Stimulated activated CD8-positive, alpha-beta memory T cell treated with anti-CD3 and anti-CD28 coated beads, Interleukin-4, amount 100 ng/mL, for 4 hours (primary cell): ENCODE measurements at places on chromosomes 5 and 9.

DNA sequence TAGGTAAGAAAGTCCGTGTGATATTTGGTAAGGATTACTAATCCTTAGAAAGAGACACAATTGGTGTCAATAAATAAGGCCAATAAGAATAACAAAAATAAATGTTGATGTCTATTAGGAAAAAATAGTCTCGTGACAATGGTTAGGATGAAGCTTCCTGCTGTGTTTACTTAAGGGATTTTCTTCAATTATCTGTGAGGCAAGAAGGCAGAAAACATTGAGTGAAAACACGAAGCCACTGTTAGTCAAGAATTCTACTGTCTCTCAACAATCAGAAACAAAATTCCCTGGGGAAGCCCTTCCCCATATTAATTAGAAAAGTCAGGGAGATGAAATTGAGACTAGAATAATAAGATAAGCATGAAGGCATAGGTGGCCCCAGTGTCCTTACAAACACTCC lies 149.0 kb downstream of the SYK start:
- no peak for DNase-seq

DNA sequence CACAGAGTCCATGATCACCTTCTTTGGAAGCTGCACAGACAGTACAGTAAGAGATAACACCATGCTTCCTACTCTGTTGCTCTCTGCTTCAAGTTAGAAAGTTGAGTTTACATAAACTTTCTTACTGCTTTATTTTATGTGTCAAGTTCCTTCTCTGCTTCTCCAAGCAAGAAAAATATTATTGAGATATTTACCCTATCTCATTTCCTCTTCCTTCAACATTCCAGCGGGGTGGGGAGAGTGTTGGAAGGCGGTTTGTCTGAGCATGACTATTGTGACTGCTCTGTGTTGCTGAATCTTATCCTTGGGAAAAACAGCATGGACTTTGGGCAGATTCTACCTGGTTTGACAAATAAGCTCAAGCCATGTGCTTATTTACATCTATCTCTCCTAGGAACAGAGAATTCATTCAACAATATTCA lies 66.9 kb upstream of the EPB41L4A start:
- DNase-seq: no peak

- DNase-seq: no peak
These were observed 20.0 kb downstream of the PIP5K1B start for GRCh38 chr9:68725070-68725469.

DNA sequence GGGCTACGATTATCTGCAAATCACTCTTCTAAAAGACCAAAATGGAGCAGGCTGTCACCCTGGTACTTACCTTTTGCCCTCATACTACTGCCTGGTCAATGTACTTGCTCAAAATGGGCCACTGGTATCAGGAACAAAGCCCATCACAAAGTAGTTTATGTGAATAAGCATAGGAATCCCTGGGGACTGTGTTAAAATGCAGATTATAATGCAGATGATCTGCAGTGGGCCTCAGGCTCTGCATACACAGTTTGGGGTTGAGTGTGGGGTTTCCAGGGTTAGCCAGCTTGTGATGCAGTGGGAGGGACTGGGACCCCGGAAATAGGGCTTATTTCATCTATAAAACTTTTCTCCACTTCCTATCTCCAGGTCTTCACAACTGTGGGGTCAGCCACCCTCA lies 173.1 kb downstream of the HSD17B3 start:
- no peak for DNase-seq

GRCh38 chr5:34047774-34048572 lies 5.0 kb upstream of the C1QTNF3 start:
- DNase-seq: no peak

DNA sequence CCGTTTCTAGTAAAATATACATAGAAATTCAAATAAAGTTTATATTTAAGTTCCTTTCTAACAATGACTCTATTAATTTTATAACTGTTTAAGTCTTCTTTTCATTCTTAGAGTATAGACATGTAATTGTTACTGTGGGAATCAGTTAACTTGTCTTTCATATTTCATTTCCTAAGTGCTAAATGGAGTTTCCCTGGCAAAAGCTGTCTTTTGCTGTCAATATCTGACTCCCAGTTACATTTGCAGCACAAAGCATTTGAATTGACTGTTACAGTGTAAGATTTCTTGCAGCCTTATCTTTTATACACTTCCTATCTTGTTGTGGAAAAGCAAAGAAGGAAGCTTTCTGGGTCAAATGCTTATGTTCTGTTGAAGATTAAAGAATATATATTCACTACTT lies 1026.3 kb downstream of the CDH9 start:
- no peak for DNase-seq

- DNase-seq: no peak
These were observed 6.6 kb downstream of the FBP1 start for GRCh38 chr9:94632737-94633136.

DNA sequence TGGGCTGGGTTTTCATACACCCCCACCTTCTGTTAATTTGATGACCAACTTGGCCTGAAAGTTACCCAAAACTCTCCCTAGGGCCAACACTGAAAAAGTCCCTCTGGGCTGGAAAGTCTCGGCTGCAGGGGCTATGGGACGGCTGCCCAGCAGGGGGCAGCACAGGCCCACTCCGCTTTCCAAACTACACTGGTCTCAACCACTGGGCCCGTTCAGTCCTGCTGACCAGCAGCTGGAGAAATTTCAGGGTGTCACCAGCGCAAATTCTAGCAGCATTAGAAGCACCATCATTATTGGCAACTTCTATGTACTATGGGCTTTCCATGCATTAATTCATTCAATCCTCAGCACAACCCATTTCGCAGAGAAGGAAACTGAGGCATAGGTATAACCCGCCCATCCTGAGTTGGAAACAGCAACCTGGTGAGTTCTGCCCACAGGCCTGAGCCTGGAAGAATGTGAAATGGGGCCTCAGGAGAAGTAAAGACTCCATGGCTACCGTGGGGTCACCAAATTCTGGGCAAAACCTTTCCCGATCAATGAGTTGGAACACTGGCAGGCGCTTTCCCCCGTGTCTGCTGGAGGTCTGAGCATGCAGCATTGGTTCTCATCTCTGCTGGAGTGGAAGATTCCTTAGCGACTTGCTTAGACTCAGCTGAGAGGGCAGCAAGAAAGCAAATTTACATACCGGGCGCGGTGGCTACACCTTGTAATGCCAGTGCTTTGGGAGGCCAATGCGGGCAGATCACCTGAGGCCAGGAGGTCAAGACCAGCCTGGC lies 9.7 kb downstream of the ORM2 start:
- no peak for DNase-seq

DNA sequence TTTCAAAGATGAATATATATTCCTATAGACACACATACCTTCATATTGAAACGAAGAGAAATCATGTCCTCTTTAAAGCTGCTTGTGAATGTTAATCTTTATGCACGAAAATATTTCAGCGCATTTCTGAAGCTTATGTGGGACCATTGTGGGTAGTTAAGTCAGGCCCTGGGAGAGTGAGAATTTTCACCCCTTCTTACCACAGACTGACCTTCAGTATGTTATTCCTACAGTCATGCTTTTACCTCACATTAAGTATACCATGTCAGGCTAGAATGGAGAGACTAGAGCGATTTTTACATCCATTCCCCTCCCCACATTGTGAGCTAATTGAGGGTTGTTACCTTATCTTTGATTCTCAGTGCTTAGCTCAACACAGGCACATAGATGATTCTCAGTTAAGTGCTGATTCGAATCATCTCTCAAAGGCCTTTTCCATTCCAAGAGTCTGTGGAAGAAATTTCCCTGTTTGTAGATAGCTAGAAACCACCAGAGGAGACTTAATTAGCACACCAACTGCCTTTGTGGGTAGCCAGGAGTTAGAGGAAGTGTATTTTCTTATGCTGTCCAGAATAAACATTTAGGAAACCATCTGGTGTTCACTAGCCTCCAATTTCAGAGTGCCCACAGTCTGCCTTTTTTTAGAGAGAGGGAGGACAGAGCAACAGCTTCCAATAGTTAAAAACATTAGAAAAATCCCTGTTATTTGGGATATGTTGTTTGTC lies 110.5 kb downstream of the MEGF10 start:
- no peak for DNase-seq

DNA sequence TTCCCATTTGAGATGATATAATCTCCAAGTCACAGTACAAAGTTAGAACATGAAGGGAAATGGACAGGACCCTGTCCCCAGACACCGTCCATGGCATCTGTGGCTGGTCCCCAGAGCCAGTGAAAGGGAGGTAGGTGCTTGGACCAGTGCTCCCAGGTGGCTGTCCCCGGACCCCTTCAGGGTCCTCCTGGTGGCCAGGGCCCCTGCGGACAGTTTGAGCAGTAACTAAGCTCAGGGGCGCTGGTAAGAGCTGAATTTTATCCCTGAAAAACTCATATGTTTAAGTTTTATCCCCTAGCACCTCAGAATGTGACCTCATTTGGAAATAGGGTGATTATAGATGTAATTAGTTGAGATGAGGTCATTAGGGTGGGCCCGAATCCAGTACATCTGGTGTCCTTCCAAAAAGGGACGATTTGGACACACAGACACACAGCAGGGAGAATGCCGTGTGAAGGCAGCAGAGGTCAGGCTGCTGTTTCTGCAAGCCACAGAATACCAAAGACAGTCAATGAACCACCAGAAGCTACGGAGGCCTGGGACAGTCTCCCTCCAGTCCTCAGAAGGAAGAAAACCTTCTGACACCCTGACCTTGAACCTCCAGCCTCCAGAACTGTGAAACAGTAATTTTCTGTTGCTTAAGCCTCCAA lies 185.0 kb downstream of the ATPSCKMT start:
- no peak for DNase-seq

DNA sequence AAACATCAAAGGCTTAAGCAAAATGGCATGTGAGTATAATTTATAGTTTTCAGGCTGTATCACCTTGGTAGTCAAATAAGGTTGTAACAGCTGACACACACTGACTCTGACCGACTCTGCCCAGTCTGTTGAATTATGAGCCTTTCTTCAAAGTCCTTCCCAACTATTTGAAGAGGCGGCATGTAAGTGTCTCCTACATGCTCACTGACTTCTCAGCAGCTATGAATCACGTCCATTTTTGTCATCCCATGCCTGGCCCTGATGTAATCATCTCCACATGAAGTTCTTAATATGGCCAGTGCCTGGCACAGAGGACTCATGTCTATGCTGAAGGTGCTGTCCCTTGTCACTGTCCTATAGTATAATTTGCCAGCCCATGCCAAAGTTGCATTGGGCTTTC lies 5.1 kb upstream of the PTBP3 start:
- no peak for DNase-seq

DNA sequence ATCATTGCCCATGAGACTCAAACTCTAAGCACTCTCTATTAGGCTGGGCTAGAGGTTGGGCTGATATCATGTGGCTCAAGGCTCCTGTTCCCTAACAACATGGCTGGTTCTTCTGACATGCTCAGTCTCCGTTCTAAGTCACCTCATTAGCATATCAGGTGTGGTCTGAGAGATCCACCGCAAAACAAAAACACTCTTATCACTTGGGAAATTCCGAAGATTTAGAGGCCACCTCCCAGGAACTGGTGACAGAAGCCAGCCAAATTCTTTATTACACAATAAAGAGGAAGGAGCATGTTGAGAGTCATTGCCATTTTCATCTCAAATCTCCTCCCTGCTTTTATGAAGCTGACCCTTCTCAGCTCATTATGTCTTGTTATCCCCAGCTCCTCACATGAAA lies 107.6 kb downstream of the MSX2 start:
- DNase-seq: no peak

DNA sequence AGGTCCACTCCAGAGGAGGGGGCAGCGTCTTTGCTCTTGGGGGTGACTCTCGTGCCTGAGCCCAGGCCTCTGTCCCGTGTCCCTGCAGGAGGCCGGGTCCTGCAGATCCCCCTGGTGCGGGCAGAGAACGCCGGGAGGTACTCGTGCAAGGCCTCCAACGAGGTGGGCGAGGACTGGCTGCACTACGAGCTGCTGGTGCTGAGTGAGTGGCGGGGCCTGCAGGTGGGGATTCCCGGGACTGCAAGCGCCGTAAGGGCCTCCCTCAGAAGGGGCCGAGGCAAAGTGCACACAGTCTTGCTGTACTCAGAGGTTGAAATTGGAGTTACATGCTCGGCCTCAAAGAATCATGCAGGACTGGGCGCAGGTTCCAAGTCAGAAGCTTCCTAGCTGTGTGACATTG lies 62.7 kb upstream of the ASS1 start:
- DNase-seq: no peak

- DNase-seq: no peak
These were observed 311.2 kb downstream of the KCTD16 start for GRCh38 chr5:144481861-144482260.

DNA sequence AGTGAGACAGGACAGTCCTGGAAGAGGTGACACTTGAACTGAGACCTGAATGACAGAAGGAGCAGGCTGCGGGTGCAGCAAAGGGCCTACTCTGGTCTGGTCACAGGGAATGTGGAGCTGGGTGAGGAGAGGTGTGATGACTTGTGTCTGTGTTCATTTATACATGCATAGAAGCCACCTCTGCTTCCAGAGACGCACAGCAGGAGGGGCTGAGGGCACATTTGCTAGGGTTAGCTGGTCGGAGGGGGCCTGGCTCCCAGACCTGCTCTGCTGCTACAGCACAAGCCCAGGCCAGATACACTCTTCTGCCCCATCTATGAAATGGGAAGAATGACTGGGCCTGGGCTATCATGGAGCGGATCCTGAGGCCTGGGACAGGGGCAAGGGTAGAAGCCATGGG lies 15.6 kb downstream of the UNC5A start:
- no peak for DNase-seq

- DNase-seq: no peak
These were observed 232.7 kb downstream of the RFK start for GRCh38 chr9:76161541-76161940.

DNA sequence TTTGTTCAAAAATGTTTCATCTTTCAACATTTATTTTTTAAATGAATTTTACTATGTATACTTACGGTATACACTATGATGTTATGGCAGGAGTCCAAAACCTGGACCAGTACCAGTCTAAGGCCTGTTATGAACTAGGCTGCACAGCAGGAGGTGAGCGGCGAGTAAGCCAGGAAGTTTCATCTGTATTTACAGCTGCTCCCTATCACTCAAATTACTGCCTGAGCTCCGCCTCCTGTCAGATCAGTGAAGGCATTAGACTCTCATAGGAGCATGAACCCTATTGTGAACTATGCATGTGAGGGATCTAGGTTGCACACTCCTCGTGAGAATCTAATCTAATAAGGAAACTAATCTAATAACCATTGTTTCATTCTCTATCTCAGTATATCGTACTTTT lies 715.5 kb upstream of the PTPRD start:
- no peak for DNase-seq

- no peak for DNase-seq
These were observed 107.6 kb downstream of the GRIA1 start for GRCh38 chr5:153598099-153598498.

GRCh38 chr9:27124151-27124550 lies 15.1 kb downstream of the TEK start:
- DNase-seq: no peak

GRCh38 chr9:92607773-92608172 lies 62.2 kb downstream of the IPPK start:
- DNase-seq: no peak

GRCh38 chr5:112762113-112762810 lies 24.6 kb downstream of the APC start:
- DNase-seq: no peak
